Activated CD4-positive, alpha-beta memory T cell treated with anti-CD3 and anti-CD28 coated beads for 36 hours (primary cell): ENCODE measurements at places on chromosomes 5 and 9.
A peak's percentile ranks its signal among the peaks of the same experiment; 100 is the strongest.

- no peak for DNase-seq
Measured at GRCh38 chr5:142720641-142721271, 34.9 kb upstream of the FGF1 start.

DNA sequence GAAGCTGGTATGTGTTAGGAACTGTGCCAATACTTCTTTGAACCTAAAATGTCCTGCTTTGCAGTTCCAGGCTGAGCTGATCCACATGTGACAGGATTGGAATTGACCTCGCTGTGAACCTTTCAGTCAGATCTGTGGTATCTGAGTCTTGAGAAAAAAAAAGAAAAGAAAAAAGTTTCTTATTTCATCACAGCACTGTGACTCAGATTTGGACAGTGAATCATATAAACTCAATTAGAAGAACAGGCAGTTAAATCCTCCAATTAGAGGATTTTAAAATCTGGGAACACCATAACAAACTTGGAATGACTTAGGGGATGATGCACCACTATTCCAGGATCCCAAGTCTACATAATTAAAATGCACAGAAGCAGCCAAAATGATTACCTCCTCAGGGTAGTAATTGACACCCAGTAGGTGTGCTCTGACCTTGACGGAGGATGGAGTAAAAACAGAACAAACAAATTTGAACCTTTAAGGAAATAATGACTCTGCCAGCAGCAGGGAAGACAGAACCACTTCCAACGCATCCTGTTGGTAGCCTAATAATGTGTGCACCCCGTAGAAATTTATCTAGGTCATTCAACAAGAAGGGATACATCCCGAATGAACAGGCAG lies 57.8 kb upstream of the RAI14 start:
- DNase-seq = no peak

DNA sequence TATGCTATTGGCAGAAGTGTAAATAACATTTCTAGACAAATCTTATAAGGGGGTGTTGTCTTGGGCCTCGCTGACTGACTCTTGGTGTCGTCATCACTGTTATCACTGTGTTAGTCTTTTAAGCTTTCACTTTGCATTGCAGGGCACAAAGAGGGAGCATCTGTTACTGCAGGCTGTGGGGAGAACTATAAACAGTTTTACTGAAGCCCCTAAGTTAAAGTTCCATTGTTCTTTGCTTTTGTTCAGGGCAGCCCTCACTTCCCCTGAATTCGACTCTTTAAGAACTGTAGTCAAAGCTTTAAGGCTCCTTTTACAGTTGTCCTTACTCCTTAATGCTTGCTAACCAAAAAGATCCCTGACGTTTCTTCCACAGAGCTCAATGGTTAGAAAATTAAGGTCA lies 605.0 kb downstream of the RAB3C start:
- no peak for DNase-seq

GRCh38 chr5:88390096-88390441 lies 121.4 kb upstream of the TMEM161B start:
- no peak for DNase-seq

- no peak for DNase-seq
Measured at GRCh38 chr9:128141604-128142003, 7.6 kb upstream of the LCN2 start.

DNA sequence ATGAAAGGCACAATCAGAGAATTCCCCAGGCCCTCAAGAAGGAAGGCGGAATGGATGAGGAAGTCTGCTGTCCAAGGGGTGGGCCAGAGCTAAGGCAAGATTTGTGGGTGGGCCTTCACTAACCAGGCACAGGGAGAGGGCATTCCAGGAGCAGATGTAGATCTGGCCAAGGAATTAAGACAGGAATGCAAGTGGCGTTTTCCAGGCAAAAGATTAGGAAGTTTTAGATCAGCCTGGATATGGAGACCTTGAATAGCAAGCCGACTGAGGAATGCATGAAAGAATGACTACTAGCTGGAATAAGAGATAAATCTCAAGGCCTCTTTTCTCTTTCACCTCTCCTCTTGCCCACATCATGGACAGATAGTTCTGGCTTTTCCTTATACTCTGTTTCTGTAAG lies 68.5 kb downstream of the GHR start:
- no peak for DNase-seq

GRCh38 chr5:38725371-38725865 lies 120.4 kb upstream of the OSMR start:
- DNase-seq = no peak

DNA sequence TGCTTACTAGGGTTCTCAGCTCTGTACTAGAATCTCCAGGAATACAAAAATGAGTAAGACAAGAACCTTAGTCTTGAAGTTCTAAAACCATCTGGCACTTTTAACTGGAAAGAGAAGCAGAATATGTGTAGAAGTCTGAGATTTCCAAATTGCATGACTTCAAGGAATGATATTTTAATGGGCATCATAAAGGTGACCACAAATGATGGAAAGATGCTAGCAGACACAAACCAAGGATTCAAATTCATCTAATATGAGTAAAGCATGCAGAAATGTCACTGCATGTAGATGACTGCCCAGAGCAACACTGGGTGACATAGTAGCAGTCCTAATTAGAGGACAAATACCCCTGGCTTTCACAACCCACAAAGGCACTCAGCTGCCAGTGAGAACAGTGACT lies 117.2 kb downstream of the RPS23 start:
- DNase-seq = no peak

DNA sequence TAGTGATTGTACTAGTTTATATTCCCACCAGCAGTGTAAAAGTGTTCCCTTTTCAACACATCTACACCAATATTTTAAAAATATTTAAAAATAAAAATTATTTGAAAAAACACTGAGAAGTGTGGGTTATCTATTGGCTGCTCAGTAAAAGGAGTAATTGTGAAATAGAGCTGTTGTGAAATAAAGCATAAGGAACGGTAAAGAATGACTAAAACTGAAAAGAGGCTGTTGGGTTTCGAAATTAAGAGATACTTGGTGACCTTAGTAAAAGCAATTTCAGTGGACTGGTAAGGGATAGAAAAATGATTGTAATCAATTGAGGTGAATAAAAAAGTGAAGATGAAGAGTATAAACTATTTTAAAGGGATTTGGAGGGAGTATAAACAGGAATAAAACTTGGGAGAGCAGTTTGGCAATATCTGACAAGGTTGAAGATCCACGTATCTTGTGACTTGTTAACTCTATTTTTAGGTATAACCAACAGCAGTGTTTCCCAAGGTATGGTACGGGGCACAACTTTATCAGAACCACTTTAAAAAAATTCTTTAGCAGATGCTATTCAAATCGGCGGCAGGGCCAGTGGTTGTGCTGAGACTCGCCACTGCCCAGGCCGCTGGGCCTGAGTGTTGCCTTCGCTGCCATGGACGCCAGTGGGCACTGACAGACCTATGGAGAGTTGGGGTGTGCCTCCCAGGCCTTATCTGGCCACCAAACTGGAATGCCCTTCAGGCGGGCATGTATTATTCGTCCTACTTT lies 63.3 kb downstream of the TMEM38B start:
- no peak for DNase-seq

GRCh38 chr9:93188426-93189368 lies 4.8 kb downstream of the WNK2 start:
- DNase-seq = no peak

DNA sequence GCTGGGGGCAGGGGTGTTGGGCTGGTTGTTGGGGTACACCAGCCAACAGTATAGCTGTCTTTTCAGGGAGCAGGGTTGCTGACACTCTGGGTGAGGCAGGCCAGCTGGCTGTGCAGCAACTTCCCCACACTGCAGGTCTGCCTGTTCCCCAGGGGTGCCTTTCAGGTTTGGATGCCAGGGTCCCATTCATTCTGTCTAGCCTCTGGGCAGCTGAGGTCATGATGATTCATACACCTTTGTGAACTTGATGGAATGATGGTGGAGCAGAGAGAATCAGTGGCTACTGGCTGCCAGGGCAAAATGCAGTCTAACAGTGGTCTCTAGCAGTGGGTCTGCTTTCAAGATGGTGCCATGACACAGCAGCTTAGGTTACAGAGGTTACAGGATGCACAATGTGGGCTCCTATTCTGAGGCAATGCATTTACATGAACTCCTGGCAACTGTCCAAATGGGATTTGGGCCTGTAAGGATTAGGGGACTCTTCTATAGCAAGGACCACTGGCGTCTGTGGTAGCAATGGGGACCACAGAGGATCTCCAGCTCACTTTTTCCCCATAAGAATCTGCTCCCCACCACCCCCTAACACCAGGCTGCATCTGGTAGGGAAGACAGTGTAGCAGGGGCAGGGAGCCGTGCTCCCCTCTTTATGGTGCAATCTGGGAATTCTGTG lies 103.7 kb downstream of the FEM1C start:
- DNase-seq = no peak

GRCh38 chr5:179767496-179768100 lies 26.2 kb upstream of the LTC4S start:
- DNase-seq = no peak

GRCh38 chr9:33044677-33045282 lies 19.7 kb downstream of the DNAJA1 start:
- DNase-seq = no peak

DNA sequence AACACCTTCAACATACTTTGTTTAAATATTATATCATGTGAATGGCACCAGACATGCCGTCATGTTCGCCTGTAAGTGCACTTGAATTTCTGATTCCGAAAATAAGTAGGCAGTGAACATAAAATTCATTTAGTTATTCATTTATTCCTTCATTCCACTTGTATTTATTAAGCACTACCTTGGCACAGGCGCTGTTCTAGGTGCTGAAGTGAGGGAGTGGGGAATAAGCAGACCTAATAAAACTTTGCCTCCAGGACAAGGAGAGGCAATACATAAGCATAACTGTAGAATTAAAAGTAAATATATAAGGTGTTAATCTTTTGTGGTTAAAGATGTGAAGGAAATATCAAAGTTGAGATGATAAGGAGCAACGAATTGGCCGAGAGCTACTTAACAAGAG lies 297.4 kb downstream of the TENT4A start:
- DNase-seq = no peak

- peak; percentile 18 for DNase-seq
Measured at GRCh38 chr9:89969881-89970639, 365.2 kb downstream of the GADD45G start.

DNA sequence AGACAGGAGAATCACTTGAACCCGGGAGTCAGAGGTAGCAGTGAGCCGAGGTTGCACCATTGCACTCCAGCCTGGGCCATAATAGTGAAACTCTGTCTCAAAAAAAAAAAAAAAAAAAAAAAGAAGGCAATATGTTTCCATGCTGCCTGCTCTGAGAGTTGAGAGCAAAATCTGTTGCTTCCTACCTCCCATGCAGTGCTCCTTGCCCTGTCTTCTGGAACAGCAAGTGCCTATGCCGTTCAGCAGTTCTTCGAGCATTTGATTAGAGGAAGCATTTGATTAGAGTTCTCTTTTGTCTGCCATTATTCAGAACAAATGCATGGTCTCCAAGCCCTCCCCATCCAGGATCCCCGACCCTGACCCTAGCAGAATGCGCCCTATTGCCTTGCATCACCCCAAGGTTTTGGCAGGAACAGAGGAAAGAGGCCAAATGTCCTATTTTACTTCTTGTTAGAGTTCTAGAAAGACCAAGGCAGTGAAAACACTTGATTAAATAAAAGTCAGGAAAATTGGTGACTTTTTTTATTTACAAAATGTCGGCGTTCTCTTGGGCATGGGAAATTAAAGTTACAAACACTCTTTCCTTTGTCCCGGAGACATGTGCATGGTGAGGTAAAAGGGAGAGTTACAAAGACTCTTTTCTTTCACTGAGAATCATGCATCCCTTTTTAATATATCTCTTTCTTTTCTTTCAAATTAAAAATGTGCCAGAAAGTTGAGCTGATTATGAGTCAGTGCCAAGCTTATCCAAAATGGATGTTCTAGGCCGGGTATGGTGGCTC lies 27.8 kb upstream of the FSD1L start:
- no peak for DNase-seq

DNA sequence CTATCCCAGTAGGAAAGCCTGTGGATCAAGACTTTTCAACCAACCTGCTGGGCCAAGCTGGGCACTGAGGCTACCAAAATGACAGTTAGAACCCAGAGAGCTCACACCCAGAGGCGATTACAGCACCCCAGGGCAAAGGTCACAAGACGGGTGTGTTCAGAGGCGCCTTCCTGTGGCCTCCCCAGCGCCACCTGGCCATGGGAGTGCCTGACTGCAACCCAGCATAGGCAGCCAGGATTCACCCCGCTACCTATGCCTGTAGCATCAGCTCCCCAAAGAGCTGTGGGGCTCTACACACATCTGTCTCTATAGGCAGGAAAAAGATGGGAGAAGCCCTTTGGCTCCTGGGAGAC lies 33.5 kb downstream of the PDGFRB start:
- DNase-seq = peak; percentile 57

DNA sequence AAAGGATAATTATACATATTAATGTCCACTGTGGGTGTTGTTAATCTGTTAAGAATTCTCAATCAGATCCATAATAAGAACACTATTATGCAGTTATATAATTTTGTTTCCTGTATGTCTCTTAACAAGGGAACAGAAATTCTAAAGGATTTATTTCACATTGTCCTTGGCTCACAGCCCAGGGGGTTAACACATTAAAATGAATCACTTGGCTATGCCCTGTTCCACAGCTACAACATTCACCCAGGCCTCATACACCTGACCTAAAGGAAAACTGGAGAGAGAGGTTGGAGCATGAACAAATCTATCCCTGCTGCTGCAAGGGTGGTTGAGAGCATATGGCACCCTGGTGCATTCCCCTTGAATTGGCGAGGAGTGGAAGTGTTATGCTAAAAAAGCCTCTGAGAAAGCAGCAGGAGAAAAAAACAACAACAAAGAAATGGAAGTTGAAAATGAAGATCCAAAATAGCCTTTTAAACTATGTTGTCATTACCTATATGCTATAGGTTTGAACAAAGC lies 116.0 kb downstream of the KCNN2 start:
- DNase-seq = no peak

- no peak for DNase-seq
Measured at GRCh38 chr5:71836084-71836483, 117.0 kb downstream of the CARTPT start.

GRCh38 chr5:158722940-158723339 lies 376.8 kb downstream of the EBF1 start:
- DNase-seq = no peak

- DNase-seq = no peak
Measured at GRCh38 chr5:140293849-140294100, 9.1 kb downstream of the PFDN1 start.

- no peak for DNase-seq
Measured at GRCh38 chr9:123948286-123948685, 18.4 kb upstream of the DENND1A start.

DNA sequence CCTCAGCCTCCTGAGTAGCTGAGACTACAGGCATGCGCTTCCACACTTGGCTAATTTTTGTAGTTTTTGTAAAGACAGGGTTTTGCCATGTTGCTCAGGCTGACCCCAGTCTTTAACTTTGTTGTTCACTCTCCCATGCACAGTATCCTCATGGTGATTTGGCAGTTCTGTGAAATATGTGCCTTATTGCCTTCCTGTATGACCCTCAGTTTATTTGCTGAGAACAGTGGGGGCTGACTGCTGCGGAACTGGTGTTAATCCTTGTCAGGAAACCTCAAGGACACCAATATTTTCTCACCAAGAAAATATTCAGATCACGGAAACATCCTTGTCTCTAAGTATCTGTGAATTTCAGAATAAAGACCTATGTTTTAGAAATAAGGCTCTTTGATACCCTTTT lies 287.8 kb downstream of the ARRDC3 start:
- no peak for DNase-seq
